ENCODE measurements at places on chromosomes 3 and 15.

- DNase-seq, result no peak
Measured at GRCh38 chr15:90097475-90097874, 4.8 kb downstream of the IDH2 start.

- no peak for DNase-seq
Measured at GRCh38 chr3:47685037-47685436, 96.7 kb downstream of the SMARCC1 start.

DNA sequence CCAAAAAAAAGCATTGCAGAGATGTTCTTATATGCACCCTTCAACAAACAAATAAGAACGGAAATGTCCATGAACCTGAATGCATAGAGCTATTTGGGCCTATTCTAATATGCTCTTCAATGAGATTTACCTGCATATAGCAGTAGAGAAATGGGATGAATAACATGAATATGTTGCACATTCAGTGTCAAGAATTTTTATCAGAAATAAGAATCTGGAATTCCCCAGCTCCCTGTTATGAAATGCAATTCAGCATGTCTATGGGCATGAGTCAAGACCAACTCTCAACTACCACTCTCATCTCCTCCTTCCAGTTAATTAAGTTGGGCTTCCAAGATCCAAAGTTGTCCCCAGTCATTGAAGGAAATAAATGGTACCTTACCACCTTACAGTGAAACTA is 133.7 kb upstream of the ALCAM start:
- DNase-seq, result no peak

- DNase-seq, result no peak
Measured at GRCh38 chr3:97917813-97918536, 54.3 kb downstream of the RIOX2 start.

DNA sequence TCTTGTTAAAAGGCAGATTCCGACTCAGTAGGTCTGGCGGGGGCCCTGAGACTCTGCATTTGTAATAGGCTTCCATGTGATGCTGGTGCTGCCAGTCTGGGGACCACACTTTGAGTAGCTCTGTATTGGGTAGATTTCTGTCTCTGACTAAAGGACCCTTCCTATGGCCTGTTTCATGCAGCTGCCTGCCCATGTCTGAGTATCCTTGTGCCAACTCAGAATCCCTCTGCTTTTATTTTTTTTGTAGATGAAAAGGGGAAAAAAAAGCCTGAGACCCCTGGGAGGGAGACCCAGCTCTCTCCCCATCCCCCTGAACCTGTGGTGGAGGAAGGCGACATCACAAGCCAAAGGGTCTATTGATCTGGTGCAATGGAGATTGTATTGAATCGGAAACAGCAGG is 81.9 kb downstream of the EBLN2 start:
- DNase-seq, result no peak

DNA sequence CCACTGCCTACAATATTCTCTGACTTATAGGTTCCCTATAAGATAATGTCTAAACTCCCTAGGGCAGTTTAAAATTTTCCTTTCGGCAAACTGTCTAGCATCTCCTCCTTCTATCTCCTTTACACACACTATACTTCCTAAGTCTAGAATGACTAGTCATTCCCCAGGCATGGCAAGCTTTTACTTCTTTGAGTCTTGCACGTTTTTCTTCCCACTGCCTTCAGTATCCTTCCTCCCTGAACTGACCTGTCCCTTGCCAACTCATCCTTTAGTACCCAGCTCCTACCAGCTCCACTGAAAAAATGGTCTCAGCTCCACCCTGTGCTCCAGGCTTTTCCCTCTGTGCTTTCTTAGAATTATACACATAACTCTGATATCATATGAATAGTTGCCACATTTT is 93.8 kb upstream of the KBTBD8 start:
- DNase-seq, result no peak

GRCh38 chr3:33299395-33300081 is 22.3 kb downstream of the FBXL2 start:
- no peak for DNase-seq

DNA sequence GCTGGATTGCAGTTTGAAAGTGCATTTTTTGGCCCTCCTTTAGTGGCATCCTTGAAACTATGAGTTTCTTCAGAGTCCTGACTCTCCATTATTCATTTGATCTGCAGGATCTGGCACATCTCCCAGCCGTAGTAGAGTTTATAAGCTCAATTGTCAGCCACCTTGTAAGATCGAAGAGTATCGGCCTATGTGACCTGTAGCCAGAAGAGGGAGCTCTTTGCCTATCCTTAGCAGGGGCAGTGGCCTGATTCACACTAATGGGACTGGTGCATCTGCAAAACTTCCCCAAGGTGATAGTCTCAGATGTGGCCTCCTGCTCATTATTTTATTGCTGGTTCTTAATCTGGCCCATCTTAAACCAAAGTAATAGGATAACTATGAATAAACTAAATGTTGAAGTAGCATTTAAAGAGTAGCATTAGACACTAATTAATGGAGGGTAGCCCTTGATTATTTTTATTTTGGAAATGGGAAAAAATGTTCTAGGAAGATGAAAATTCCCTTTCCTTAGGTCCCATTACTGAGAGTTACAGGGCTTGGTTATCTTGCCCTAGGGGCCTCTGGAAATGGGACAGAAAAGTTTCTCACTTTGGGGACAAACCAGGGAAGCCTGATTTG is 21.2 kb downstream of the GCSAM start:
- DNase-seq, result peak; percentile 45

- no peak for DNase-seq
Measured at GRCh38 chr15:66149871-66150270, 103.7 kb downstream of the MEGF11 start.

GRCh38 chr3:72178463-72179106 is 393.6 kb upstream of the PROK2 start:
- no peak for DNase-seq

DNA sequence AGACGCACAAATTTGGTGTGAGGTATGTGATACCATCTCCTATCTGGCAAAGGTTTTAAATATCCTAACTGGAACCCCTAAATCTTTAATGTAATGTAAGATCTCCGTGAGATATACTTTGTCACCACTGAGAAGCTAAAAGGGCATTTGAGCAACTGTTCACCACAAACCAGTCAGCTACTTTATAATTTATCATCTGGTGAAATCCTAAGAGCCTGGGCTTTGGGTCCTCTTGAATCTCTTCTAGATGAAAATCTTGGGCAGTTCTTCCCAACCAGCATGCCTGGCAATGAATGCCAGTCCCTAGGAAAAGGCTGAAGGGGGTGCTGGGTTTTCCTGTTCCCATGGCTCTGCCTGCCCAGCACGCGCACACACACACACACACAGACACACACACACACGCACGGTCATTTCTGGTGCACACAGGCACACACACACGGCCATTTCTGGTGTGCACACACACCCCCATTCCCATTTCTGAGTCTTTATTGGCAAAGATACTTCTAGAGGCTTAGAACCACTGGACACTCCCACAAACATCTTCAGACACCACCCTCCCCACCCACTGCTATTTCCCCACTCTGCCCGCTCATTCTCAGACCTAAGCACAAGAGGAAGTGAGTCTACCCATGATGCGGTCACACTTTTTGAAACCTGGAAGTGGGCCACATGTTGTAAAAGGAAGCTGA is 72.6 kb downstream of the MYO1E start:
- DNase-seq, result peak; percentile 73

DNA sequence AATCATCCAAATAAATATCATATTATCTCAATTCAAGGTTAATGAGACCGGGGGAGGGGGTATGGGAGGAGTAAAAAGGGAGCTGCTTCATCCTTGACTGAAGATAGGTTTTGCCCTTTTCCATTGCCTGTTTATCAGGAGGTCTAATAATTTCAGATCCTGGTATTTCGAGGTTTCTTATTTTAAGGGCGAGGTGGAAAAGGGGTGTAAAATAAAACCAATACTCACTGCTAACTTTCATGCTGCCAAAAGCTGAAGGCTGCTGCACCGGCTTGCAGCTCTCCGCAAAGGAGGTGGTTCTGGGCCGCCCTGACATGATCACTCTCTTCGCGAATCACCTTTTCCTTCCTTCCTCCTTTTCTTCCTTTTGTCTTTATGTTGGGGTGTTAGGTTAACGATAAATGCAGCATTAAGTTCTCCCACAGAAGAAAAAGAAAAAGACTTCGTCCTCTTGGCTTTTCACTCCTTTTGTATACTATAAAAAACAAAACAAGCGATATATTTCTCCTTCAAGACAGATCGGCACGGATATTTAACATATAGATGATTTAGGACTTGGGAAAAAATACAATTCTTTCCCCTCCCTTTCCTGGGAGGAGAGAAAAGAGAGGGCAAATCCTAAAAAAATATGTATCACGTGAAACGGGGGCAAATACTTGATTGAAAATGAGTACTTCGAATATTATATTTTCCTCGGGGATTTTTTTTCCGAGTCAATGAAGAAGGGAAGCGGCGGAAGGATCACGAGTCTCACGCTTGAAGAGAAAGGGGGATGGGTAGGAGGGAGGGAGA is 932 bp downstream of the GSK3B start:
- no peak for DNase-seq

DNA sequence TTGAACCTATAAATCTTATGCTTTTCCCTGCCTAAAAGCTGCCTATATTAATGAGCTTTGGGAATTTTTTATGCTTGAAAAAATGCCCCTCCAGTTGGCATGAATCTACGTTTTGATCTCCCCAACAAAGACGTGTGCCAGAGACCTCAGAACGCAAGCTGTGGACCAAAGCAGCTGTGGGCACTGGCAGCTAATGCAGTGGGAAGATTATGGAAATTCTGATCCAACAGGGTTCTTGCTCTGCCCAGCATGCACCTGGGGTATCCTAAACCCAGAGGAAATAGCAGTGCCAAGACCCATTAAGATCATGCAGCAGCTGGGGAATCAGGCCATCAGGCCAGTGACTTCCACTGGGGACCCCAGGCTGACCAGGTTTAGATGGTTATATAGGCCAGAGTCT is 423.0 kb downstream of the ZBBX start:
- DNase-seq, result no peak

DNA sequence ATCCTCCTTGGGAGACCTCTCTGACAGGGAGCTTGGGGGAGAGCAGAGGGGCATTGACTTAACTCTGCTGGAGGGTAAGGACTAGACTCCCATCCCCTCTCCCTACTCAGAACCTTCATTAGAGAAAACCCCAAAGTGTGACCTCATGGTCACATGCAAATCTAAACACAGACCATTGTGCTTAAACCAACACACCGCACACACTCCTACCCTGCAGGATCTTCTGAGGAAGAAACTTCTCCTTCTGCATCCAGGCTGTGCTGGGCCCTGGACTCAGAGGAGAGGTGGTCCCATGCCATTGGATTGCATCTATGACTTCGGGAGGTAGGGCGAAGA is 805 bp upstream of the PARP16 start:
- DNase-seq, result no peak

GRCh38 chr3:114685161-114685560 is 391.3 kb downstream of the TIGIT start:
- no peak for DNase-seq

DNA sequence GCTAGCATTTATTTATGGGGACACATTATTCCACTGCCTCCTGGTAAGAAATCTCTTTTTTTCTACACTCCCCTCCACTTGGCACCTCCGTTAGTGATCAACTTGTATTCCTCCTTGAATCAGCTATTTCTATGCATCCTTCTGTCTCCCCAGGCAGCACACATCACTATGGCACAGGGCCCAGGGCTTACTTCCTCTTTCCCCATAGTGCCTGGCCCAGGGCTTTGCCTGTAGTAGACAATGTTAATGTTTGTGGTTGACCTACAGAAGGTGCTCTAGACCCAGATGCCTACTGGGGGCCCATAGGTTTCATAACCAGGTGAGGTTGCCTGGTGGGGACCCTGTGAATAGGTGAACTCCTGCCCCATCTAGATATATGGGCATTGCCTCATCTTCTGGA is 44.9 kb downstream of the EPHB1 start:
- no peak for DNase-seq

- no peak for DNase-seq
Measured at GRCh38 chr3:124854009-124854408, 33.2 kb downstream of the ITGB5 start.

- no peak for DNase-seq
Measured at GRCh38 chr15:78808550-78808949, 2.7 kb downstream of the ADAMTS7 start.

- DNase-seq, result peak; percentile 86
Measured at GRCh38 chr3:67113802-67114407, 115.8 kb downstream of the KBTBD8 start.

DNA sequence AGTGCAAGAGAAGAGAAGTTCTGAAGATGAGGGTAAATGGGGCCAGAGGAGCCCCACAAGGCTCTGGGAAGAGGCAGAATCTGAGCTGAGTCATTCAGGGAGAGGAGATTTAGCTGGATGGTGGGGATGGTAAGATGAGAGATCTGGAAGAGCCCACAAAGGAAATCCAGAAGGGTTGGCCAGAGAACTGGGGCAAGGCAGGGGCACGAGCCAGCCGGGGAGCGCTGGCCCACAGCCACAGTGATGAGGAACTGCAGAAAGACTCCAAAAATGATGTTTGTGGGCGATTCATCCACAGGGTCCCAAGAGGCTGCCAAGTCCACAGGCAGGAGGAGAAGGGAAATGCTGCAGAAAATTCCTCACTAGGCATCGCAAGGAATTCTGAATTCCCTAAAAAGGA is 75.9 kb upstream of the ATP2B2 start:
- no peak for DNase-seq

GRCh38 chr3:52791366-52791765 is 3.2 kb upstream of the ITIH3 start:
- no peak for DNase-seq

GRCh38 chr3:50316657-50317242 is 5.8 kb downstream of the HYAL2 start:
- no peak for DNase-seq

DNA sequence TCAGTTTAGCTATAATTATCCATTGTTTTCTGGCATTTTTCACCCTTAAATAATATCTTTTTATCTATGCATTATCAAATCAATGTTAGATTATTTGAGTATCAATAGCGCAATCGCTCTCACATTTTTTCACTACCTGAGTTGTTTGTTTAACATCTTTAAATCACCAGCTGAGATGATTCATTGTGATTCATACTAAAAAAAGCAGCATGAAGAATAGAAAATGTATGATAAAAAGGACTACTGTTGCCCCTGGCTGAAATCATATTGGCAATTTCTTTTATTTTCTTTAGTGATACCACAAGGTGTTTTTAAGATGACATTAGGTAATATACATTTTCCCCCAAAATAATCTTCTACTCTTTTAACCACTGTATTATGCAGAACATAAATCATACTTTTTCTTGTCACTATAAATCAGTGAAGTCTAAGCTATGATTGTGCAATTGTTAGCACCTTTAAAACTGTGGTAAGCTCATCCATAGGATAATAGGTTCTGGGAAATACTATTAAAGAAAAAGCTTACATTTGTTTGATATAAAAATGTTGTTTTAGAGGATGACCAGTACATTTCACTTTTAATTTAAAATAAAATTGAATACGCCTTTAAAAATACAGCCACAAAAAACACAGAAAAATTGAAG is 889.1 kb downstream of the NAALADL2 start:
- DNase-seq, result no peak
